GM12892 (cell line): ENCODE measurements at places on chromosomes 4 and X.

GRCh38 chr4:163473576-163473975 lies at the start of gene TKTL2:
TSS of gene TKTL2 (minus strand) at chr4:163473754. CDS start at chr4:163473734, 20 bp downstream.
- no peak for DNase-seq

- DNase-seq = no peak
Measured at GRCh38 chr4:82865592-82865991, 25.4 kb downstream of the SEC31A start.

DNA sequence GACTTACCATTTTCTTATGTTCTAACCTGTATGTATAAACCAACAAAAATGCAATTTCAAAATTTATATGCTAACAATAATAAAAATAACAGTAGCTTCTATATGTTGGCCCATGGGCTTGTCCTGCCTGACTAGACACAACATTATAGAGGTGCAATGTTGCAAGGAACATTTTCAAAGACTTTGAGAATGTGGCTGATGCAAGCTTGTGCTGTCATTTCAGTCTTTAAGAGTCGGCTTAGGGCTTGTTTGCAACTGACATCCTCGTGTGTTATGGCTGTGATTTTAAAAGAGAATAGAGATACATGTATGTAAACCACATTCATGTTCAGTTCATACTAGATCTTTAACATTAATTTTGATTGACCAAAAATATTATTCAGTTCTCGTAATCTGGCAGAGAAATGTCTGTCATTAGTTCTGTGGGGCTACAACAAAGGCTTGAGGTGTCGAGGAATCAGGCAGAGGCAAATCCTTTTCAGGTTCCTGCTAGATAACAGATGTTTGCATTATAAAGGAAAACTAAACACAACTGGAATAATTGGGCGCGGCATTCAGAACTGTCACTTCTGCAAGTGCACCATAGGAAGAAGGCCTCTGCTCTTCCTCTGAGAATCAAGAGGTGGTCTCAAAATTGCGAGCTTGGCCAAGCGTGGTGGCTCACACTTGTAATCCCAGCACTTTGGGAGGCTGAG lies 13.1 kb downstream of the TMSB4X start:
- no peak for DNase-seq

DNA sequence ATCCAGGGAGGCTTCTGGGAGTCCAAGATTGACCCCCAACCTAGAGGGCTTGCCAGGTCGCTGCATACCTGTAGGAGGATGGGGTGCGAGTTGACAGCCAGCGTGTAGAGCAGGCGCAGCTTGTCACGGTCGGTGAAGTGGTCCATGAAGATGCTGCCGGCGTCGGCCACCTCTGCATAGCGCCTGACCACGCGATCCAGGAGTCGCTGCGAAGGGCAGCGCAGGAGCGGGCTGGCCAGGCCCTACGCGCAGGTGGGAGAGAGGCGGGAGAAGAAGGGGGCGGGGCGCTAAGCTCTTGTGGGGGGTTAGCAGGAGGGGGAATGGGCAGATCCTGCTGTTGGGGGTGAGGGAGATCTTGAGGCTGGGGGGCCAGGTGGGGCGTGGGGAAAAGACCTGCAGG lies 43.0 kb downstream of the DIPK2B start:
- no peak for DNase-seq

DNA sequence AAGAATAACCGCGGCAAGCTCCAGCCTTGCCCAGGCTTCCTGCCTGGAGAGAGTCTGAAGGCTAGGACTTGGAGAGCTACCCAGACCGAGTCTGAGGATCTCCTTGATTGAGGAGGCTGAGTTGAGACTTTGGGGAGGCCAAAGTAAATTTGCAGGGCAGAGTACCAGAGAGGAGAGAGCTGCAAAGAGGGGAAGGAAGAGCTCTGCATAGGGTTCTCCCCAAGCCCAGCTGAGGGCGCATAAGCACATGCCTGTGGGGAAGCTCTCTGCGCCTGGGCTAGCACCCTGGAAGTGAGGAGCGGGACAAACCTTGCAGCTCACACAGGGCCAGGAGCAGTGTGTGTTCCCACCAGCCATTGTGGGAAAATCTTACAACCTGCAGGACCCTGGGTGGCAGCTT lies 56.1 kb downstream of the FAM193A start:
- no peak for DNase-seq

- peak; percentile 80 for DNase-seq
Measured at GRCh38 chrX:47619486-47620302, at the start of gene SYN1. TSS of gene SYN1 (minus strand) at chrX:47619857. CDS start at chrX:47619728, 129 bp downstream.

- no peak for DNase-seq
Measured at GRCh38 chrX:1401611-1402430, 9.9 kb upstream of the SLC25A6 start.

DNA sequence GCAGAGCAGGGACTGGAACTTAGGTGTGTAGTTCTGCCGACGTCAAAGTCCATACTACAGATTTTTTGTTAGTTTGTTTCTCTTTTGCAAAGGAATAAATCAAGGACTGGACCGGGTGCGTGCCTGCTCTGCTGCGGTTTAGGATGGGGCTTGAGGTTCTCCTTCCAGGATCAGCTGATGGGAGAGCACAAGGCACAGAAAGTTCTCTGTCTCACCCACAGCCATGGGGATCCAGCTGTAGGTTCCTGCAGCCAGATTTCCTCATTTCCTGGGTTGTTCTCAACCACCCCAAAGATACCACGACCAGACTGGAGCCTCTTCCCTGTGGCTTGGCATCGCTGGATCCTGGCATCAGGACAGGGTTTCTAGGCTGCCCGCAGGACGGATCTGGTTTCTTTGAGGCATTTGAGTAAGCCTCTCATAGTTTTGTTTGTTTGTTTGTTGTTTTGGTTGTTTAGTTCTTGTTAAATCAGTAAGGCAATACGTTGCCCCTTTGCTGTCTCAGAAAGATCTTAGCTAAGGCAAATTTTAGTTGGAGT lies 789 bp upstream of the SRPX start:
- no peak for DNase-seq
